B cell (primary cell): ENCODE measurements at places on chromosomes 1 and 21.
A peak's percentile ranks its signal among the peaks of the same experiment; 100 is the strongest.

GRCh38 chr1:75130865-75131564 is 3.2 kb upstream of the LHX8 start:
- H3K27me3 ChIP-seq = peaks cover 81% of the 10 kb centered on the region
- peak; percentile 10 for DNase-seq
- H3K27ac ChIP-seq = no peak overlapping the region

DNA sequence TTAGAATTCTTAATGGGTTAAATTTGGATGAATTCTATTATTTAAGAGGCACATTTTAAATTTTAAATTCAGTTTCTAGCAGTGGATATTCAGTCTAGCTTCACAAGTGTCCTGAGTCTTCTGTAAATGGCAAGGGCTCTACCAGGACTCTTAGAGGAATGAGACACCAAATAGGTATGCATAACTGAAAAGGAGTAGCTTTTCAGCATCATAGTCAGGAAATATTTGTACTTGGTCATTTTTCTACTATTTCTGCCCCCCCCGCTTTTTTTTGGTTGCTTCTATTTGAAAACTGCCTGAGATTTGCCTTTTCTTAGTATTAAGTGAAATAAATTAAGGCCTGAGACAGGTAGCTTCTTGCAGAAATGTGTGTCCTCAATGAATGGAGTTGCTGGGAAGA is 80.2 kb downstream of the MAST2 start:
- no peaks in the 10 kb centered on the region for H3K36me3 ChIP-seq
- no peak overlapping the region for H3K27ac ChIP-seq

- H3K4me1 ChIP-seq = peaks cover 59% of the 10 kb centered on the region
- no peaks in the 10 kb centered on the region for H3K27me3 ChIP-seq
- no peak overlapping the region for H3K27ac ChIP-seq
- no peak overlapping the region for H3K4me3 ChIP-seq
Measured at GRCh38 chr1:154492115-154492514, 9.9 kb upstream of the TDRD10 start.

DNA sequence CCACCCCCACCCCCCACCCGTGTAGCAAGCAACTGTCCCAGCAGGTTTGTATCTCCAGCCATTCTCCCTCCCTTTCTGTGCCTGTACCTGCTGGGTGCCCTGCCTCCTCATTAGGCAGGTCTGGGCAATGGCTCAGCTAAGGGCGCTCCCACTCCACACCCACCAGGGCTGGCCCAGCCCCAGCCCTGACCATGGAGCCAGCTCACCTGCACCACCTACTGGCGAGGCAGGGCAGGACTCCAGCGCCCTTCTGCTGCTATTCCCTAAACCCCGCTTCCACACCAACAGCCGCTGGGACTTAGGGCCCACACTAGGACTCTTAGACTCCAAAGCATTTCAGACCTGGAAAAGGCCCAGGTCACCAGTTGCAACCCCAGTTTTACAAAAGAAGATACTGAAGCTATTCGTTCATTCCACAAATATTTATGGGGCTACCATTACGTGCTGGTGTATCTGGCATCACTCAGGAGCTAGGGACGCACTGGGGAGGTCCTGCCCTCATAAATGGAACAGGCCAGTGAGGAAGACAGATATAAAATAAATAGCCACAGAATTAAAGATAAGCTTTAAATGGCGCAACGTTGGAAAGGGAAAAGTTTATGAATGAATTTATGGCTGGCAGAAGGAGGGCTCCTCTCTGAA is 24.0 kb downstream of the PGLYRP3 start:
- H3K36me3 ChIP-seq = no peaks in the 10 kb centered on the region
- H3K4me3 ChIP-seq = no peak overlapping the region
- no peak overlapping the region for H3K27ac ChIP-seq
- peak; percentile 15 for DNase-seq
- peaks cover 17% of the 10 kb centered on the region for H3K4me1 ChIP-seq
- no peaks in the 10 kb centered on the region for H3K27me3 ChIP-seq

- H3K4me1 ChIP-seq = peaks cover 14% of the 10 kb centered on the region
- no peak overlapping the region for H3K27ac ChIP-seq
- H3K27me3 ChIP-seq = peaks cover 15% of the 10 kb centered on the region
- peak overlapping the region; percentile 49 for H3K4me3 ChIP-seq
Measured at GRCh38 chr1:220787069-220787619, 431 bp downstream of the MTARC1 start.

DNA sequence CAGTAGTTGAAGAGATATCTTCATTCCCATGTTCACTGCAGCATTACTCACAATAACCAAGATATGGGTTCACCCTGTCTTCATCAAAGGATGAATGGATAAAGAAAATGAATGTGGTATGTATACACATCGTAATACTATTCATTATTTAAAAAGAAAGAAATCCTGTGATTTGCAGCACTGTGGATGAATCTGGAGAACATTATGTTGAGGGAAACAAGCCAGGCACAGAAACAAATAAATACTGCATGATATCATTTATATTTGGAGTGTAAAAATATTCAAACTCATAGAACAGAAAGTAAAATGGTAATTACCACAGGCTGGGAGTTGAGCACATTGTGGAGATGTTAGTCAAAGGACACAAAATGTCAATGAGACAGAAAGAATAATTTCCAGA is 977.2 kb downstream of the AMY1C start:
- no peaks in the 10 kb centered on the region for H3K4me1 ChIP-seq
- DNase-seq = no peak
- no peaks in the 10 kb centered on the region for H3K36me3 ChIP-seq
- H3K4me3 ChIP-seq = no peak overlapping the region
- no peak overlapping the region for H3K27ac ChIP-seq
- no peaks in the 10 kb centered on the region for H3K27me3 ChIP-seq

- H3K4me1 ChIP-seq = no peaks in the 10 kb centered on the region
- no peaks in the 10 kb centered on the region for H3K36me3 ChIP-seq
- DNase-seq = no peak
- H3K27me3 ChIP-seq = no peaks in the 10 kb centered on the region
- no peak overlapping the region for H3K27ac ChIP-seq
Measured at GRCh38 chr21:26795866-26796329, 49.3 kb downstream of the ADAMTS1 start.
